PC-3 (cell line): ENCODE measurements at places on chromosomes 12 and 14.
A peak's percentile ranks its signal among the peaks of the same experiment; 100 is the strongest.

DNA sequence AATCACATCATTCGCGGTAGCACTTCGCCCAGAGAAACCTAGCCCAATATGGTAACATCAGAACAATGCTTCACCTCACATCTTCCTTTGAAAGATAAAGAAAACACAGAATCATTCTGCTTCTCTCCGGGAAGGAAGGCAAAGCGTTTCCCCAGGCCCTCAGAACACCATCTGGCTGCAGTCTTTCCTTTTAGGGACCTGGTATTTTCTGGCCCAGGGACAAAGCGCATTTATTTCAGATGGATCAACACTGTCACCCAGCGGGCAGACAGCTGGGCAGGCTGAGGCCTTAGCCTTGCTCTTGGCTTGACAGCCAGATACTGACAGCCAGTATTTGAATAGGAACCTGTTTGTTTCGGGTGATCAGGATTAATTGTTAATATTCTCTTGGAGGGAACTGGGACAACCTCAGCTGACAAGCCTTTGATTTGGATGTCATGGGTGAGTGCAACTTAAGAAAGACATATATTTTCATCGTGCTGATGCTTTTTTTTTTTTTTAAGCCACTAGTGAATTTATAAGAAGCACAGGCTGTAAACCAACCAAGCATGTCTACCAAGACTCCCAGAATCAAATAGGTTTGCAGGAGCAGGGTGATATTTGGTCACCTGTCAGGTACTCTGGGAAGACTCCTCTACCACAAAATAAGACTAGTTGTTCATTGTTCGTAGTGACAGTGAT is 118.9 kb downstream of the VEZT start:
- peak; percentile 92 for DNase-seq

DNA sequence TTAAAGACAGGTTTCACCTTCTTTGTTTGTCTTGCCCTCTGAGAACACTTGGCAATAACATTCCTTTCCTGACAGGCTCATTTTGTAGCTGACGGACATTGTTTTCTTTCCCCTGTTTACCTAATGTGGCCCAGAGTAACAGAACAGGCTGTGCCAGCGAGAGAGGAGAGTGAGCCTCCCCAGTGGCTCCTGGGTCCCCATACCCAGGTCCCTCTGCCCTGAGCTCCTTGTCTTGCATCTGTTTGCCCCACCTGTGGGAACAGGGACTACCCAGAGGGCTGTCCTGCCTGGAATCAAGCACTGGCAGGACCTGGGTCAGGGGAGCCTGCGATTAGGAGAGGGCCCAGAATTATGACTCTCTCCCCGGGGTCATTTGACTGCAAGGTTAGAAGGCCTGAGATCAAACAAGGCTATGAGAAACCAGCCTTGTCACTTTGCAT is 222.9 kb downstream of the ZFP36L1 start:
- peak; percentile 37 for DNase-seq

DNA sequence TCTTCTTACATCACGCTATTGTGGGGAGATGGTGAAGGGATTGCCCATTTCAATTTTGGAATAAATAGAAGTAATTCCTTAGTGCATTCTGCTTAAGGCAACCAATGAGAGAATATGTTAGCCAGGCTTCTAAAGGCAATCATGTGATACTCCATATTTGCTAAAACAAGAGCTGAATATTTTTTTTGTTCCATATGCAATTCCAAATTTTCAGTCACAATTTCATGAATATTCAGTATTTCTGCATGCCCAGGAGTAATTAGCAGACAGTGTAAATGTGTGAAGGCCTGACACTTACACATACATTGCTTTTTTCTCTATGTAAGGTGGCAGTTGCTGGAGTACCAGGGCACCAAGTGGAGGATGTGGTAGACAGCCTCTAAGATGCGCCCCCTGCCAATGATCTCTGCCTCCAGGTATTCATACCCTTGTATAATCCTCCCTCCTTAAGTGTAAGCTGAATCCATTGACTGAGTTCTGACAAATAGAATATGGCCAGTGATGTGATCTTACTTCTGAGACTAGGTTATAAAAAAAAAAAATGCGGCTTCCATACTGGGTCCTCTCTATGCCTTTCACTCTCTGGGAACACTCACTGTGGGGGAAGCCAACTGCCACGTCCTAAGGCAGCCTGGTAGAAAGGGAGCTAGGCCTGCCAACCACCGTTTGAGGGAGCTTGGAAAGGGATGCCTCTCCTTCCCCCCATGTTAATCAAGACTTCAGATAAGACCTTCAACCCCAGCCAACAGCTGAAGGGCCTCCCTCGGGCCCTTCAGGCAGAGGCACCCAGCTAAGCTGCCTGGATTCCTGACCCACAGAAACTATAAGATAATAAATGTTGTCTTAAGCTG is 62.7 kb upstream of the PTGR2 start:
- DNase-seq: no peak

DNA sequence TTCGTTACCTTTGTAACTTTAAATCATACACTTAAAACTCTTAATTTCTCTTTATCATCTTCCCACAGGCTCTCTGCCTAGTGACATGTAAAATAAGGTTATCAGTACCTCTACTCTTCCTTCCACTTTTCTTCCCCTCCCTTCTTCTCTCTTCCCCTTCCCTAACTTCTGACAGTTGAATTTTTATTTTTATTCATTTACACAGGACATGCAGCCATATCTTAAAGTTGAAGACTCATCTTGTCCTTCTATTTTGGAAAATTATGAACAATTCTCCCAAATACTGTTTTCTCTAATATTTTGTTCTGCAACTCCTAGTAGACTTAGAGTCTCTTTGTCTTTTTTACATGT is 263.9 kb downstream of the FBXL14 start:
- DNase-seq: no peak

GRCh38 chr12:96274331-96274730 is 80.2 kb downstream of the ELK3 start:
- no peak for DNase-seq

DNA sequence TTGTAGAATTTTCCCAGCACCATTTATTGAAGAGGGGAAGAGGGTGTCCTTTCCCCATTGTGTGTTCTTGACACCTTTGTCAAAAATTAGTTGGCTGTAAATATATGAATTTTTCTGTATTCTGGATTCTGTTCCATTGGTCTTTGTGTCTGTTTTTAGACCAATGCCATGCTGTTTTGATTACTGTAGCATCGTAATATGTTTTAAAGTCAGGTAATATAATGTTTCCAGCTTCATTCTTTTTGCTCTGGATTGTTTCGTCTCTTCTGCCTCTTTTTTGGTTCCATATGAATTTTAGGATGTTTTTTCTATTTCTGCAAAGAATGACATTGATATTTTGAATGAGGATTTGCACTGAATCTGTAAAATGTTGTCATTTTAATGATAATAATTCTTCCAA is 331.9 kb upstream of the RGS6 start:
- DNase-seq: no peak

- no peak for DNase-seq
These were observed 46.9 kb downstream of the COCH start for GRCh38 chr14:30921305-30921704.

GRCh38 chr14:44989497-44990440 is 27.8 kb downstream of the TOGARAM1 start:
- DNase-seq: no peak

GRCh38 chr14:68695326-68695768 is 97.5 kb downstream of the ZFP36L1 start:
- DNase-seq: peak; percentile 99
